ENCODE measurements at places on chromosomes 1 and 21. TPM values are rescaled to one million over a fixed set of nuclear protein-coding genes. Genes with fewer than 3 reads are reported as not detected.

CATSPER4 gene
- total RNA-seq = not detected

VAMP4 gene
- 10.5 TPM for total RNA-seq

DNA sequence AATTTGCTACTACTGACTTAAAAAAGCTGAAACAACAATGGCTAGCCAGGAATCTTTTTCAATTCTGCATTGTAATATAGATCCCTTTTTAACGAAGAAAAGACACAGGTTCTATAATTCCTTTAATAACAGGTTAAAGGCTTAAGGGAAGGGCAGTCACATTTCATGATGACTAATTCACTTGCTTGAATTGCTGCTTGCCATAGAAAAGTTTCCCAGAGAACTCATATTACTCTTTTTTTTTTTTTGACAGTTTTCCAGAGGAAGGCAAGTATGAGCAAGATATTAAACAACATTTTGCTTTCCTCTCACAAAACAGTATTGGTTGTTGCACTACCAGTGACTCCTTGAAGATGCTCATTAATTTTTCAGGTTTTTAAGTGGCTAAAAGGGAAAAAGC is 60.9 kb downstream of the IL23R start:
- DNase-seq = no peak

- DNase-seq = no peak
Observed at GRCh38 chr1:85450832-85451231, 14.1 kb downstream of the DDAH1 start.

ITSN1 gene
- total RNA-seq = 2.2 TPM

Data from activated naive CD4-positive, alpha-beta T cell treated with anti-CD3 and anti-CD28 coated beads for 36 hours (primary cell).